ENCODE measurements at places on chromosomes 11 and 22. TPM values are rescaled to one million over a fixed set of nuclear protein-coding genes. Genes with fewer than 3 reads are reported as not detected.
A peak's percentile ranks its signal among the peaks of the same experiment; 100 is the strongest.

- no peak for ATAC-seq
Observed at GRCh38 chr11:26943636-26944035, 50.3 kb upstream of the FIBIN start.

DNA sequence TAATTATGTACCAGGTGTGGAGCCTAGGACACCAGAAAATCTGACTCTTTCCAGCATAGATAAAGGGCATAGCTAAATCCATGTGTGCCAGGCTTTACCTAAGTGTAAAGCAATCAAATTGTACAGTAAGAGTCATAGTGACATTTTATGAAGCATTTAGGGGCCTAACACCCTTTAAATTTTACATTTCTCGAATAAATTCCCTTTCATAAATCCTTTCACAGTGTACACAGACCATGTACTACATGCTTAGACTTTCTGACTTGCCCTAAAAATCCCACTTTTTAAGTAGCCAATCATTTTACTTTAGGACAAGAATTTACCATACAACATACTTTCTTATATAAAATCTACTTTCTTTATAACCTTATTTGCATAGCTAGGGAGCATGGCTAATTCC lies 727.6 kb upstream of the LUZP2 start:
- ATAC-seq = no peak

DNA sequence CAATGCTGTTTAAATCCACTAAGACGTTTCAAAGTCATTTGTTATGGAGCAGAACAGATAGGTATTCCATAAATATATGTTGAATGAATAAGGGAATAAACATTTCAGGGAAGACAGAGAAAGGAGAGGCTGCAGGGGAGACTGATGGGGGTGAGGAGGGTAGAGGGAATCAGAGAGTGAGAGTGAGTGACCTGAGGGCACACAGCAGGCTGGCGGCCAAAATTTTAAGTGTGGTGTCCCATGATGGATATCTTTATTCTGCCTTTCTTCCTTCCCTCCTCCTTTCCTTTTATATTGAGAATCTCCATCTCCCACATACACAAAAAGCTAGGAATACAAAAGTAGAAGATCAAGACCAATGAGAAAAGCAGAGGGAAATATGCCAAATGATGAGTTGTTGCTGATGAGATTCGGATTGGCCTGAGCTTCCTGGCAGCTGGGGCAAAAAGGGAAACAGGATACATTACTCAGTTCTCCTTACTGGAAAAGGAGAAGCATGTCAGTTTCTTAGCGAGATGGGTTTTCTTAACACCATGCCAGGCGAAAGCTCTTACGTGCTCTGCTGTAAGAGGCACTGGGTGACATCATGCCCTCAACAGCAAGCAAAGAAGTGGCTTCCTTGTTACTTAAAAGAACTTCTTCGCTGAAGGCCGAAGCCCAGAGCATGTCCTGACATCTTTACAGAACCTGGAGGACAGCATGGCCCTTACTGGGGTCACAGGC lies 11.2 kb upstream of the CYTH4 start:
- no peak for ATAC-seq

DNA sequence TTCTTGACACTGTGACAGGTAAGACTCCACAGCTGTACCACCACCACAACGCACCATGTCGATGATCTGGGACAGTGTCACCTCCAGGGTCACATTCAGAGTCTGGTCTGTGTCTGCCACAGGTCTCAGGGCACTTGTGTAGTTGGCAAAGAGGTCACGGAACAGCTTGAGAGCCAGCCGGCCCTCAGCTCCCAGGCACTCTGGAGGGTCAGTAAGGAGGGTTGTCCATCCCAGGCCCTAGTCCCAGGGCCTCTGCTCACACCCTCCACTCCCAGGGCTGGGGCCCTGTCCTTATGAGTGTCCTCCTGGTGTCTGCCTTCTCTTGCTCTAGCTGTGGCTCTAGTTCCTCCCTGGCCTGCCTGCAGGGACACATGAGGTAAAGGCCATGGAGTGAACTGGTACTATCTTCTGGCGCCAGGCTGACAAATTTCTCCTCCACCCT lies 1.4 kb downstream of the CHRNA10 start:
- no peak for ATAC-seq

- no peak for ATAC-seq
Observed at GRCh38 chr22:40325315-40325714, 21.0 kb upstream of the ADSL start.

DNA sequence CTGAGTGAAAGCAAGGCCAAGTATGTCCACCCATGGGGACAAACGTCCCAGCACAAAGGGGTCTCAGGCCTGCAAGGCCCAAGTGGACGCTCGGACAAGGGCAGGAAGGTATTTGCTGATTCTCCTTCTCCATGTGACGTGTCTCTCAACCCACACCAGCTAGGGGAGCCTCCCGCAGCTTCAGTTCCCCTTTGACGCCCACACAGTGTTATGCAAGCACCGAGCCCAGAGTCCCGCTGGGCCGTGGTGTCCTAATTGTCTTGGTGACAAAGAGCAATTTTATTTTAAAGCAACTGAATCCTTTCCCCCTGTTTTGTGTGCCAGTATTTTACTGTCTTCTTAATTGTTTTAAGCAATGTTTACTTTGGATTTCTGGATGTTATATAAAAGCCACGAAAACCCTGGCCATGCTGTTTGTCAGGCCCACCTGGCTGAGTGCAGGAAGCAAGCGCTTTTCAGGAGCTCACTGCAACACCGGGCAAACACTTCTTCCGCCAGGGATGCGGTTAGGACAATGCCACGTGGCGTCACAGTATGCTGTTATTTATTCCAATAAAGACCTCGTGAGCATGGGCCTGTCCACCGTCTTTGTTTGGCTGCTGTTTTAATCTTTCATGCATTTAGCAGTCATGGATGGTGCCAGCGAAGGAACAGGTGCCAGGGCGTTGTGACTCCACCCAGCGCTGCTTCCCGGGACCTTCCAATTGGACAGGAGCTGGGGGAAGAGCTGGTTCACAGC lies 8.2 kb upstream of the PARVG start:
- ATAC-seq = peak; percentile 77

The KCNC1 gene
- total RNA-seq = 6.6 TPM

GRCh38 chr22:25028841-25029141 lies 76.3 kb downstream of the KIAA1671 start:
- ATAC-seq = no peak

- ATAC-seq = peak; percentile 81
Observed at GRCh38 chr11:2474059-2474901, 29.5 kb downstream of the KCNQ1 start.

The ARHGAP42 gene
- total RNA-seq = 5.9 TPM

- peak; percentile 65 for ATAC-seq
Observed at GRCh38 chr11:27718863-27719545, 18.7 kb upstream of the BDNF start.

DNA sequence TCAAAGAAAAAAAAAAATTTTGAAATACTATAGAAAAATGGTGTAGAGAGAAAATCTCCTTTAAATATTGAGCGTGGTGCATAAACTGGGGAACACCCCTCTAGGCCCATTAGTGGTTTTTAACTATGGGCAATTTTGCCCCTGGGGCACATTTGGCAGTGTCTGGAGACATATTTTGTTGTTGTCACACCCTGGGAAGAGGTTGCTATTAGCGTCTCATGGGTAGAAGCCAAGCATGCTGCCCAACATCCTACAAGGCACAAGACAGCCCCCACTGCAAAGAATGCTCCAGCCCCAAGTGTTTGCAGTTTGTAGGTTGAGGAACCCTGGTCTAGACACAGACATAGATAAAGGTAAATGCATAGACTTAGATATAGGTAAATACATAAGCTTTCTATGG lies 92.6 kb downstream of the KIAA1671 start:
- ATAC-seq = peak; percentile 57

GRCh38 chr11:30710221-30710620 lies 124.1 kb upstream of the MPPED2 start:
- no peak for ATAC-seq

- ATAC-seq = peak; percentile 90
Observed at GRCh38 chr11:64996710-64997380, at the start of gene BATF2. BATF2 (minus strand) TSS chr11:64996971; CDS start chr11:64996914, 57 bp downstream.

The CYB5R2 gene
- total RNA-seq = 2.0 TPM

The SLC17A6 gene
- total RNA-seq = 1.3 TPM

- peak; percentile 78 for ATAC-seq
Observed at GRCh38 chr11:132028380-132029240, 658.2 kb downstream of the NTM start.

- ATAC-seq = no peak
Observed at GRCh38 chr22:26541167-26541819, 29.0 kb upstream of the TFIP11 start.

The FKBP2 gene
- 156 TPM for total RNA-seq

GRCh38 chr11:122995526-122995925 lies 13.9 kb upstream of the BSX start:
- ATAC-seq = no peak

- ATAC-seq = no peak
Observed at GRCh38 chr11:3058753-3059664, 1.8 kb upstream of the CARS1 start.

The CASP5 gene
- not detected for total RNA-seq

The TEX54 gene
- 2.5 TPM for total RNA-seq

GRCh38 chr11:123519055-123519796 lies 89.2 kb downstream of the GRAMD1B start:
- ATAC-seq = peak; percentile 94

The CFAP300 gene
- 9.4 TPM for total RNA-seq

Data from motor neuron (in vitro differentiated cells).